Epithelial cell of prostate (primary cell): ENCODE measurements at places on chromosomes 11 and 22.

DNA sequence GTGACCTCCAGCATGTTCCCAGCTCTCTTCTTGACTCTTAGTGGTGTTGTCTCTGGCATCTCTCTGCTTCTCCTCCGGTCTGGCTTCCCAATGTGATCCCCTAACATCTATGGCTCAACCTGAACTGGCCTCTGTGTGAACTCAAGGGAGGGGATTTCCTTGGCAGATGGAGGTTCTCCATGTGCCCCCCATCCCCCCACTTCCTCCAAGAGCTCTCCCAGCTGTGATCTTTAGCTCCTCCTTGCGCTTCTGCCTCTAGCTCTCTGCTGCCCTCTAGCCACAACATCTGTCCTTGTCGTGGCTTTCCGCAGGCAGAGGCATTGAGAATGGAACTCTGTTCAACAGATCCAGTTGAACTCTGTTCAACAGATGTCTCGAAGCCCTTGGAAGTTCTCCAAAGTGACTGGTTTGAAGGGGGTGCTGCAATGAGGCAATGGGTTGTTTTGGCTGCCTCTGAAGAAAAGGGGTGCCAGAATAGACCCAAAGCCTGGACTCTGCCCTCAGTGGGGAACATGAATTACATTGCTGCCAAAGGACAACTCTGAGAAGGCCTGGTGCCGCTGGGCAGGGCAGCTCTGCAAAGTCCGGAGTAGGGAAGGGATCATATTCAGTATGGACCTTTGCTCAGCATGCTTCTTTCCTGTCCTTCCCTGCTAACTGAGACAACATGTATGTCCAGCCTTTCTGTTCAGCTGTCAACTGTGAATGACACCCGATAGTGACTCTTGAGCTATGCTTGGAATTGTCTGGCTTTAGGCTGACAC lies 61.9 kb downstream of the ADM start:
- DNase-seq, result peak; percentile 74

GRCh38 chr11:93072229-93072914 lies 102.9 kb downstream of the MTNR1B start:
- DNase-seq, result no peak

GRCh38 chr11:118870396-118871343 lies 13.0 kb upstream of the CXCR5 start:
- DNase-seq, result no peak

DNA sequence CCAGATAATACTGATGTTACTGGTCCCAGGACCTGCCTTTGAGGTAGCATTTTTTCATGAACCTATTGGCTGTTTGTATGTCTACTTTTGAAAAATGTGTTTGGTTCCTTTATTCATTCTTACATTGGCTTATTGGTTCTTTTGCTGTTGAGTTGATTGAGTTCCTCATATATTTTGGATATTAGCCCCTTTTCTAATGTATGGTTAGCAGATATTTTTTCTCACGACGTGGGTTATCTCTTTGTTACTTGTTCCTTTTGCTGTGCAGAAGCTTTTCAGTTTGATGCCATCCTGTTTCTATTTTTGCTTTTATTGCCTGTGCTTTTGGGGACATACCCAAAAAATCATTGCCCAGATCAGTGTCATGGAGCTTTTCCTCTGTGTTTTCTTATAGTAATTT lies 9.8 kb upstream of the ZNF74 start:
- DNase-seq, result no peak

- DNase-seq, result no peak
Measured at GRCh38 chr11:64297699-64298358, 2.3 kb upstream of the CATSPERZ start.

DNA sequence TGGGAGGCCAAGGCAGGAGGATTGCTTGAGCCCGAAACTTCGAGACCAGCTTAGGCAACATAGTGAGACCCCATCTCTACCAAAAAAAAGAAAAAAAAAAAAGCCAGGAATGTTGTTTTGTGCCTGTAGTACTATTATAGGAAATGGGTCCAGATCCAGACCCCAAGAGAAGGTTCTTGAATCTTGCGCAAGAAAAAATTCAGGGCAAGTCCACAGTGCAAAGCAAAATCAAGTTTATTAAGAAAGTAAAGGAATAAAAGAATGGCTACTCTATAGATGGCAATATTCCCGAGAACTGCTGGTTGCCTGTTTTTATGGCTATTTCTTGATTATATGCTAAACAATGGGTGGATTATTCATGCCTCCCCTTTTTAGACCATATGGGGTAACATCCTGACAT lies 51.2 kb upstream of the RDX start:
- DNase-seq, result no peak

GRCh38 chr11:19258641-19259230 lies 18.0 kb upstream of the E2F8 start:
- no peak for DNase-seq

GRCh38 chr11:1748636-1749394 lies 1.6 kb downstream of the IFITM10 start:
- DNase-seq, result no peak

GRCh38 chr22:37971475-37972434 lies 12.6 kb downstream of the SOX10 start:
- DNase-seq, result no peak

DNA sequence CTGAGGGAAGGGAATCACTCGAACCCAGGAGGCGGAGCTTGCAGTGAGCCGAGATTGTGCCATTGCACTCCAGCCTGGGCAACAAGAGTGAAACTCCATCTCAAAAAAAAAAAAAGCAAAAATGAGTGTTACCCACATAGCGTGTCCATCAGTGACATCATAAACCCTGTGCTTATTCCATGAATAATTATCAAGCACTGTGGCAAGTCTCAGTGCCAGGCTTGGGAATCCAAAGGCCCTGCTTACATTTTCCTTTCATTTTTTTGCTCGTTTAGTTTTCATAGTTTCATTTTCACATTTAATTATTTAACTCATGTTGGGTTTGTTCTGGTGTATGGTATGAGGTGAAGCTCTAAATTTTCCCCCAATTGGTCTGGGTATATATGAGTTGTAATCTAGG lies 46.5 kb downstream of the NEU3 start:
- no peak for DNase-seq

DNA sequence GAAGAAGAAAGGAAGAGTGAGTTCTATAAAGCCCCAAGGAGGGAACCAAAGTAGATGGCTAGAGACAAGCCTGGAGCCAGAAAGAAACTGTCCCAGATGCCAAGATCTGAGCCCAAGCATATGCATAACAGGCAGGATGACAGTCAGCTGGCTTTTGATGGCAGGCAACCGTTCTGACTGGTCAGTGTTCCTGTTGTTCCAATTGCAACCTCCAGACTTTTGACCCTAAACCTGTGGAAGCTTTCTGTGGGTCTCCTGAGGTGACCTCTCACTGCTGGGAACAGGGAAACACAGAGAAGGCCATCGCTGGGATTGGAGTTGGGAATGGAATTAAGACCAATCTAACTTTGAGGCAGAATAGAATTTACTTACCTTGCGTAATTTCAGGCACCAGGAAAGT lies 21.6 kb upstream of the NNMT start:
- DNase-seq, result no peak

GRCh38 chr22:44179196-44179988 lies 1.3 kb upstream of the PARVG start:
- no peak for DNase-seq

DNA sequence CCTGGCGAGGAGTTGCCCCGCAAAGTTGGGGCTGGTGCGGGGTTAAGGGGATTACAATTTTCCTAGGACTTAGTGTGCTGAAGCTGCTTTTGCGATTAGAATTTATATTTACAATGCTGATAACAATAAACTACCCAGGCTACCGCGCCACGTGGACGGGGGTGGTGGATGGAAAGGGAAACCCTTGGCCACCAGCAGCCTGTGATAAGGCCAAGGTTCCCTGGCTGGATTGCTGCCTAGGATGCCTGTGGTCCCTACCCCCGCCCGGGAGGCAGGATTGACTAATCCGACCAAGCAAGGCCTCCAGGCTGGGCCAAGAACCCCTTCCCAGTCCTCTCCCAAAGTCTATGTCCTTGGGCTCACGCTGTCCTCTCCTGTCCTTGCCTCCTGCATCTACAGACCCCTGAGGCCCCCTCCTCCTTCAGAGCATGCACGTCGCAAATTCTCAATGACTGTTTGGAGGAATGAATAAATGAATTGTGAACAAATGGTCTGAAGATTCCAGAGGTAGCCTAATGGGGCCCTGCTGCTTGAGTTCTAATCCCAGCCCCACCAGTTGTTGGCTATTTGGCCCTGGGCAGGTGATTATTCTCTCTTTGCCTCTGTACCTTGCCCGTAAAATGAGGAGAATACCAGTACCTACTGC lies 7.6 kb upstream of the CHKA start:
- DNase-seq, result no peak

DNA sequence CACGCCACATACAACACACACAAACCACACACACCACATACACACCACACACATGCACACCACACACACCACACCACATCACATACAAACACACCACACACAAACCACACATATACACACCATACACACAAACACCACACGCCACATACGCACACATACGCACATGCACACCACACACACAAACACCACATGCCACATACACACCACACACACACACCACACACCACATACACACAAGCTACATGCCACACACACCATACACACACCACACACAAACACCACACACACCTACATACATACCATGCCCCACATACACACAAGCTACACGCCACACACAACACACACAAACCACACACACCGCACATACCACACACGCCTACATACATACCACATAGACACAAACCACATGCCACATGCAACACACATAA lies 15.7 kb upstream of the TH start:
- DNase-seq, result no peak

DNA sequence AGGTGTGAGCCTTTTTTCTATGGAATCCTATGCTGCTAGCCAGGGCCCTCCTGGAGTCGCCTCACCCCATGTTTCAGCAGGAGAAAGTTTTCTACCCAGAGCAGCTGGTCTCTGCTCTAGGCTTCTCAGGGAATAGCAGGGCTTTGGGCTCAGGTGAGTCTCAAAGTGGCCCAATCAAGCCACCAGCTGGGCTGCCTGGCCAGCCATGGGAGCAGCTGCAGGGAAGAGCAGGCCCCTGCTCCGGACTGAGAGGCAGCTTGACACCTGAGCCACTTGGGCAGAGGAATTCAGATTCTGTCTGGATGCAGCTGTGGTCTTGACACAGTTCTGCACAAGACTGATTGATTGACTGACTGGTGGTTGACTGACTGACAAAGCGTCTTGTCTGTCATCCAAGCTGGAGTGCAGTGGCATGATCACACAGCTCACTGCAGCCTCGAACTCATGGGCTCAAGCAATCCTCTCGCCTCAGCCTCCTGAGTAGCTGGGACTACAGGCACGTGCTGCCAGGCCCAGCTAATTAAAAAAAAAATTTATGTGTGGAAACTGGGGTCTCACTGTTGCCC lies 57.5 kb upstream of the ARFGAP3 start:
- no peak for DNase-seq

DNA sequence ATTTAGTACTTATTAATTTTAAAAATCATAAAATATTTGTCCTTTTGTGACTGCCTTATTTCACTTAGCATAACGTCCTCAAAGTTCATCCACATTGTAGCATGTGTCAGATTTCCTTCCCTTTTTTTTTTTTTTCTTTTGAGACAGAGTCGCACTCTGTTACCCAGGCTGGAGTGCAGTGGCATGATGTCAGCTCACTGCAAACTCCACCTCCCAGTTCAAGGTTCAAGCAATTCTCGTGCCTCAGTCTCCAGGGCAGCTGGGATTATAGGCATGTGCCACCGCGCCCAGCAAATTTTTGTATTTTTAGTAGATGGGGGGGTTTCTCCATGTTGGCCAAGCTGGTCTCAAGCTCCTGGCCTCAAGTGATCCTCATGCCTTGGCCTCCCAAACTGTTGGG lies 10.6 kb downstream of the RAB6A start:
- DNase-seq, result no peak

DNA sequence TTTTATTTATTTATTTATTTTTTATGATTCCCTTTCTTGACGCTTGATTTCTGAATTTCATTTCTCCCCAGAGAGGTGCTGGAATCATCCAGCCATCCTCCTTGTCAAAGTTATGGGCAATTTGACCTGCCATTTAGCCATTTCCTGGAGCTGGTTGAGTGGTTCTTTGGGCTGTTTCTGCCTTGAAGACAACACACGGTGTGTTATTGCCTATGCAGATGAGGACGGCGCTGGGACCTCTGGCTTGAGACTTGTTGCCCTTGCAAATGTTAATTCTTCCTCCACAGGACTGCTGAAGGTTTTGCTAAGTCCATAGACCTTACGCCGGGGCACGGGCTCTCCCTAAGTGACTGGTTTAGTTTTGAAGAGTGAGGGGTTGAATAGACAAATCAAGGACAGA lies 147.9 kb upstream of the PLET1 start:
- DNase-seq, result no peak

DNA sequence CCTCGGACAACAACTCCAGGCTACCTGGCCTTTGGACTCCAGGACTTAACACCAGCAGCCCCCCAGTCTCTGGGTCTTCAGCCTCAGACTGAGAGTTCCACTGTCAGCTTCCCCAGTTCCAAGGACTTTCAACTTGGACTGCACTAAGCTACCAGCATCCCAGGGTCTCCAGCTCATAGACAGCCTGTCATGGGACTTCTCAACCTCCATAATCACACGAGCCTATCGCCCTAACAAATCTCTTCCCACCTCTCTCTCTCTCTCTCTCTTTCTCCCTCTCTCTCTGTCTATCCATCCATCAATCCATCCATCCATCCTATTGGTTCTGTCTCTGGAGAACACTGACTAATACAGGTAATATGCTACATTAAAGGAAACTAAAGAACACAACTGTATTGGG lies 10.7 kb downstream of the RAB30 start:
- no peak for DNase-seq

DNA sequence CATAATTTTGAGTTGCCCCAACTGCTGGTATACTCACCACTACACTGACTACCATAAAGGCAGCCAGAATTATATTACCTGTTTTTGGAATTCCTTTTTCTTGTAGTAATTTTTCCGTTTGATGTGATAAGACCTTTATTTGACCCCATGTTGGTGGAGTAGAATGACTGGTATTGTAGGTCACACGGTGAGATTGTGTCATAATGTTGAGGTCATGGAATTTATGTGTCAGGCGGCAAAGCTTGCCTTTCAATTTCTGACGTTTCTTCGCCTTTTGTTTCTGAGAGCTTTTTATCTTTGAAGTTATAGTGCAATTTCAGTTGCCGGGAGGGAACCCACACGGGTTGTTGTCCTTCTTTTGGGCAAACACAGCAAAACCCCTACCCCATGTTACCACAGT lies 13.0 kb downstream of the OR52K1 start:
- no peak for DNase-seq
